ENCODE measurements at places on chromosomes 5 and 9. TPM values are rescaled to one million over a fixed set of nuclear protein-coding genes. Genes with fewer than 3 reads are reported as not detected.

PCDHGA2 gene
- 0.74 TPM for total RNA-seq

PDZD2 gene
- 10.4 TPM for total RNA-seq

FBXO38 gene
- total RNA-seq = 49.5 TPM

SHC3 gene
- not detected for total RNA-seq

INSL4 gene
- total RNA-seq = not detected

BARHL1 gene
- total RNA-seq = not detected

ARL14EPL gene
- total RNA-seq = not detected

ZNF608 gene
- total RNA-seq = 58.8 TPM

KLF4 gene
- not detected for total RNA-seq

UBQLN1 gene
- total RNA-seq = 179 TPM

TAL2 gene
- total RNA-seq = not detected

SPATA31D4 gene
- total RNA-seq = not detected

TMEM174 gene
- total RNA-seq = not detected
